H9 (cell line): ENCODE measurements at places on chromosomes 6 and 20.

DNA sequence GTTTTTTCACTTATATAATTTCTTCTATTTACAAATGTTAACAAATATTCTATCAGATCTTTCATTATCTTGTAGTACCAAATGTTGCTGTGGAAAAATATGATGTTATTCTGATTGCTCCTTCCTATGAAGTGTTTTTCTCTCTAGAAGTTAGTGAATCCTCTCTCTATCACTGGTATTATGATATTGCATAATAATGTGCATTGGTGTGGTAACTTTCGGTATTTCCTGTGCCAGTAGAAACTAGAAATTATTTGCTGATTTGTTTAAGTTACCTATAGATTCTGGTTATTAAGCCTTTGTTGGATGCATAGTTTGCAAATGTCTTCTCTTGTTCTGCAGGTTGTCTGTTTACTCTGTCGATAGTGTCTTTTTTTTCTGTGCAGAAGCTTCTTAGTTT, 342.5 kb downstream of the CENPW start:
- DNase-seq: no peak

GRCh38 chr6:41570259-41570615, 24.1 kb downstream of the FOXP4 start:
- DNase-seq: peak; percentile 82

DNA sequence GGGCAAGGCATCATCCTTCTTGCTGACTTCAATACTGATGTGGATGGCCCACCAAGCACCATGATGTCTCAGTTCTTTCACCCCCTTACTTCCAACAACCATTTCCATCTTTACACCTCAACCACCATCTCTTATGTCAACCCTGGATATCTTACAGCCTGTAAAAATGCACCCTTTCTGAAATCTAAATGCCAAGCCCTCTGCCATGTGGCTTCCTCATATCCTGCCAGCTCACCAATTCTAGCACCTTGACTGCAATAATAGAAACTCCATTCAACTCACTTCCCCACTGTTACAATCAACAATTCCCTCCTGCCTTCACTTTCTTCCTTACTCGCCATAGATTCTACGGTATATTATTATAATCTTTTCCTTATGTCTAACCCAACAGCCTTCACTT, 57.9 kb downstream of the LY86 start:
- DNase-seq: no peak

GRCh38 chr6:15426901-15427300, 181.0 kb downstream of the JARID2 start:
- DNase-seq: no peak

- no peak for DNase-seq
Observed at GRCh38 chr6:26328265-26328844, 36.6 kb upstream of the BTN3A2 start.

GRCh38 chr6:109478222-109478805, 4.7 kb downstream of the ZBTB24 start:
- DNase-seq: no peak

DNA sequence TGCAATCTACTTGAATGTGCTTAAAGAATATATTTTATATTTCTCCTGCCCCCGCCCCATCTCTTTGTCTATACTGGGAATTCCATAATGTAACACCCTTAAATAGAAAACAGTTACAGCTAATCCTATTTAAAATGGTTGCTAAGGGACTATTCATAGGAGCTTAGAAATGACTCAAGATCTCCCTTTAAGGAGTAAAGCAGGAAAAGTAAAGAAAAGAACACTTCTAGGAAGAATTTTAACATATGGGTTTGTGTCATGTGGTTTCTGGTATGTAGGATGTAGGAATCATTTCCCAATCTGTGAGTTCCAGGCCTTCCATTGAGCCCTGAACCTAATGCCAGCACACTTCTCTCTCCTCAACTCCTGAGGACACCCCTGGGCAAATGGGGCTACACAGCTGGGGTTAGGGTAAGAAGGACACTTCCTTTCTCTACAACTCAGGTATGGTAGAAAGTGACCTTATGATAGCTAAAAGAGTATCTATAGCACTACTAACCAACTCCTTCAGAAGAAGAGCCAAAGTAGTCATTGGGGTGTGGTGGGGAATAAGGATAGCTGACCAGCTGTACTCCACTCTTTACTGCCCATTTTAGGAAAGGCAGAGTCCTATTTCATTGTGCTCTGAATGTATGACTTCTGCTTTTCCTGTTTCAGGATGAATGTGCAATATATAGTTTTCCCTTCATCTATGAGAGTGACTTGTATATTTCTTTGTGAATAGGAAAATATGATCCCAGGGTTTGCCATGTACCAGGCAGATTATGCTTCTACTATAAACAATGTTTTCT, 27.3 kb downstream of the RIMS1 start:
- DNase-seq: no peak

DNA sequence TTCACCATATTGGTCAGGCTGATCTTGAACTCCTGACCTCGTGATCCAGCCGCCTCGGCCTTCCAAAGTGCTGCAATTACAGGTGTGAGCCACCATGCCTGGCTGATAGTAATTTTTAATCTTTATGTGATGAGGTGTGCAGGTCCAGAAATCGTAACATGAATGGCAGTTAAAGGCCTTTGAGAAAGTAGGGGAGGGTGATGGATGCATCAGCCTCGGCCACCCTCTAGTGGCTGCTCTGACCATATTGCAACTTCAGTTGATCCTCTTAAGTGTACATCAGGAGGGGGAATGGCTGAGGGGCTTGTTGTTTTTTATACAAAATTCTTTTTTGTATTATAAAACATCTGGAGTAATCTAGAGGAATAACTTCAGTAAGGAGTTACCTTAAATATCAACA, 193.0 kb downstream of the ZFAND3 start:
- no peak for DNase-seq

GRCh38 chr6:19830171-19830570, 7.0 kb upstream of the ID4 start:
- DNase-seq: no peak

- no peak for DNase-seq
Observed at GRCh38 chr6:106560996-106561685, 68.2 kb downstream of the RTN4IP1 start.

DNA sequence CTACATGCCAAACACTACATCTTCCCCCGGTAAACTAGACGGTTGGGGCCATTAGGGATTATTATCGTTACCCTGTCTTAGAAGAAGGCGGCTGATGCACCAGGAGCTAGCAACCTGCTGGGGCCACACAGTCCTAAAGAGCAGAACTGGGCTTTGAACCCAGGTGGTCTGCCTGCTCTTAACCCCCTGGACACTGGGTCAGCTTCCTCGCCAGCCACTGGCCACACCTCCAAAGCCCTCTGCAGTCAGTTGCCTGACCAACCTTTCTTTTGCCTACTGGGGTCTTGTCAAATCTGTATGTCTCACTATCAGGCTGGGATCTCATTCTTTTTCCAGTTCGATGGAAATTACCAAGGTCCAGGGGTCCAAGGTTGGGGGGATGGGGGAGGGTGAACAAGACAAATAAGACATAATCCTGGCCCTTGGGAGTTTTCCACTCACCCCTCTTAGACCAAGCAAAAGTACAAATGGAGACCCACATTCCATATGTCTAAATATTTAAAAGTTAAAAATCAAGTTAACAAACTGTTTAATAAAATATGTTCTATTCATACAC, 34.0 kb upstream of the FOXP4 start:
- DNase-seq: no peak
